NCI-H2081 (cell line): ENCODE measurements at places on chromosomes 1 and 21.

DNA sequence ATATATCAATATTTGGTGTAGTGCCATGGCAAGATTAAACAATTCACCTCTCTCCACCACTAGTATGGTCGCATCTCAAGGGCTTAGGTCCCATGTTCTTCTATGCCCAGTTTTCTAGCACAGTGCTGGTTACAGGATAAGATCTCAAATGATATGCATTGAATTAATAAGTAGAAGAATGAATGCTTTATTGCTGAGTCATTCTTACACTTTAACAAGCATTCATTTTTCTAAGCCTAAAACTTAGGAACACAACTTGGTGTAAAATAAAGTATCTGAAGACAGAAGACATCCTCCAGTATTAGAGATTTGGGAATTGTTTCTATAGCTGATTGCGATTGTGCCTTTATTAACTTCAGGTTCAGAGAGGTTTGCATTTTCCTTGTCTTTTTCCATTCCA, 85.8 kb downstream of the TBX15 start:
- DNase-seq: no peak

- DNase-seq: peak; percentile 36
These were observed 13.0 kb downstream of the CAPN8 start for GRCh38 chr1:223652436-223652941.

- DNase-seq: no peak
These were observed 406 bp downstream of the NME7 start for GRCh38 chr1:169367096-169367685.

DNA sequence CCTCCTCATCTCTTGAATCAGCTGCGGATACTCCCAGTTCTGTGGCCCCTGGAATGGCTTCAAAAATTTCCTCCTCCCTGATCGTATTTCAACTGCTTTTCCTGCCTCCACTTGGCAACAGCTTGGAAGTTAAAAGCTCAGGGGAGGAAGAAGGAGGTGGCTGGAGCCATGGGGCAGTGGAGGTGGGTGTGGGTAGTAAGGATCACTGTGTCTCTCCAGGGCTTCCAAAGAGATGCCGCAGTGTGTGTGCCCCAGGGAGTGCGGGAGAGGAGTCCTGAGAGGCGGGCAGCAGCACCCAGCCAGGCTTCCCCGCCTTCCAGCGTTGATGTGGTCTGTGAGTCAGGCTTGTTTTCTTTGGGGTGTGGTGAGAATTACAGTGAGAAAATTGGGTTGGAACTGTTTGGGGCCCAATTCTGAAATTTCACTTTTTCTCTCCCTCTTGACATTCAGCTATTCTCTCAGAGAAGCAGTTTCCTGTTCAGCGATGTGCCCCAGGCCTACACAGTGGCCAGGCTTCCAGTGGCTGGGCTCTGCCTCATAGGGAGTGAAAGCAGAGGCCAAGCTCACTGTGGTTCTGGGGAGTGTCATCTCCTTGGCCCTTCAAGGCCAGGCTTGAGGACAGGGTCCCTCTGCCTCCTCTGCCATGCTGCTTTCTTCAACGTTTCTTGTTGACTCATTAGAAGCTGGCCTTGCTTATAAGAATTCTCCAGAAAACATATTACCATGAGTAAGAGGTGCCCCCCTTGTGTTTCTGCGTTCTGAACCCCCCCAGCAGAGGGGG, 69.0 kb downstream of the PGM1 start:
- no peak for DNase-seq
